ENCODE measurements at places on chromosomes 5 and 9. TPM values are rescaled to one million over a fixed set of nuclear protein-coding genes. Genes with fewer than 3 reads are reported as not detected.

DNA sequence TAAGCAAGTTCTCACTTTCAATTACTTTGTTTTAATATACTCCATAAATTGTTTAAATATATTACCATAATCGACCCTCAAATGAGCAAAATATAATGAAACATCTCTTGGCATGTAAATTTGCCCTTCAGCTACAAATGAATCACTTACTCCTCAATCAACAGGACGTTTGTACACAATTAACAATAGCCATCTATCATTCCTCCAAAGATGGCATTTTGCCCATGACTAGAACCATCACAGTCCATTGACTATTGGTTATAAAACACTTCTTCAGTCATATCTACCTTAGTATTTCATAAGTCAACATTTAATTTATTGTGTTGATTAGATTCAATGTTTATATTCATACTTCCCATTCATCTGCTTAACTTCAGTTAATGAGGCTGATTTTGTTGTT lies 127.2 kb downstream of the CTNND2 start:
- DNase-seq, result no peak

- DNase-seq, result no peak
These were observed 248.7 kb downstream of the SEMA5A start for GRCh38 chr5:9297134-9297533.

- peak; percentile 42 for DNase-seq
These were observed 158.1 kb downstream of the C9orf152 start for GRCh38 chr9:110049699-110050450.

- no peak for DNase-seq
These were observed 46.0 kb downstream of the C9orf152 start for GRCh38 chr9:110161940-110162339.

DNA sequence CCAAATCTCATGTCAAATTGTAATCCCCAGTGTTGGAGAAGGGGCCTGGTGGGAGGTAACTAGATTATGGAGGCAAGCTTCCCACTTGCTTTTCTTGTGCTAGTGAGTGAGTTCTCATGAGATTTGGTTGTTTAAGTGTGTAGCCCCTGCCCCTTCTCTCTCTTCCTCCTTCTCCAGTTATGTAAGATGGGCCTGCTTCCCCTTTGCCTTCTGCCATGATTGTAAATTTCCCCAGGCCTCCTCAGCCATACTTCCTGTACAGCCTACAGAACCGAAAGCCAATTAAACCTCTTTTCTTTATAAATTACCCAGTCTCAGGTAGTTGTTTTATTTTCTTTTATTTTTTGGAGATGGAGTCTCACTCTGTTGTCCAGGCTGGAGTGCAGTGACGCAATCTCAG lies 18.2 kb upstream of the TXNDC8 start:
- no peak for DNase-seq

GRCh38 chr9:104977580-104977979 lies 49.6 kb upstream of the ABCA1 start:
- DNase-seq, result no peak

- DNase-seq, result peak; percentile 38
These were observed 857 bp downstream of the ADAM19 start for GRCh38 chr5:157574456-157575380.

DNA sequence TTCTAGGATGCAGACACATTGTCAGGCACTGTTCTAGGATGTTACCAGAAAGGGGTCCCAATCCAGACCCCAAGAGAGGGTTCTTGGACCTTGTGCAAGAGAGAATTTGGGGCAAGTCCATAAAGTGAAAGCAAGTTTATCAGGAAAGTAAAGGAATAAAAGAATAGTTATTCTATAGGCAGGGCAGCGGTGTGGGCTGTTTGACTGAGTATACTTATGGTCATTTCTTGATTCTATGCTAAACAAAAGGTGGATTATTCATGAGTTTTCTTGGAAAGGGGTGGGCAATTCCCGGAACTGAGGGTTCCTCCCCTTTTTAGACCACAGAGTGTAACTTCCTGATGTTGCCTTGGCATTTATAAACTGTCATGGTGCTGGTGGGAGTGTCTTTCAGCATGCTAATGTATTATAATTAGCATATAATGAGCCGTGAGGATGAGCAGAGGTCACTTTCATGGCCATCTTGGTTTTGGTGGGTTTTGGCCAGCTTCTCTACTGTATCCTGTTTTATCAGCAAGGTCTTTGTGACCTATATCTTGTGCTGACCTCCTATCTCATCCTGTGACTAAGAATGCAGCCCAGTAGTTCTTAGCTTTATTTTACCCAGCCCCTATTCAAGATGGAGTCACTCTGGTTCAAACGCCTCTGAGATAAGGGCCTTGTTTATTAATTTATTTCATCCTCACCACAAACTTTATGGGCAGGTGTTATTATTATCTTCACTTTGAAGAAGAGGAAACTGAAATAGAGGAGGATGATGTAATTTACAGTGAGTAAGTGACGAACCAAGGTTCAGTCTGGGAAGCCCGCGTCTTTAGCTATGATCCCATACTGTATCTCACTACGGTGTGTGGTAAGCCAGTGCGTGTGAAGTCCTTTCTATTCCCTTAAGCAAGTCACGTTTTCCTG lies 186.0 kb upstream of the KLF4 start:
- no peak for DNase-seq

Gene CLK4
- 15.1 TPM for total RNA-seq

Gene WNT8A
- total RNA-seq, result not detected

Gene CER1
- total RNA-seq, result not detected

Gene CATSPER3
- total RNA-seq, result not detected

Gene EFNA5
- 3.0 TPM for total RNA-seq

Gene MVB12B
- 10.7 TPM for total RNA-seq

Gene TMEM174
- not detected for total RNA-seq

Gene PCDHA4
- 1.9 TPM for total RNA-seq
